ENCODE measurements at places on chromosomes 5 and 9.

DNA sequence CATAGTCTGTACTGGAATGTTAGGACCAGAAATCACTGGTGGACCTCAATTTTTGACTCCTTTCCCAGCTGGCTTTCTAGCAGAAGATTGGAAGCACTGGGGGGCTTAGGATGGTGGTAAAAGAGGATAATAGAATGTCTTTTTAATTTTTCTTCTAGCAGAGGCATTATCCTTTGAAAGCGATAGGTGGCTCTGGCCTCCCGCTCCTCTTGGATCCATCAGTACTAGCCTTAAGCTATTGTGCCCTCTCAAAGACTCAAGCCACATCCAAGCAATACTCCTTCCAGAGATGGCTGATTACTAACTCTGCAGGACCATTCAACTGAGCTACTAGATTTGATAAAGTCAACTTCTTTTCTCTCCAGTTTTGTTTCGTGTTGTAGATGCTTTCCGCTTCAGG lies 610.6 kb downstream of the CDH12 start:
- DNase-seq = no peak

DNA sequence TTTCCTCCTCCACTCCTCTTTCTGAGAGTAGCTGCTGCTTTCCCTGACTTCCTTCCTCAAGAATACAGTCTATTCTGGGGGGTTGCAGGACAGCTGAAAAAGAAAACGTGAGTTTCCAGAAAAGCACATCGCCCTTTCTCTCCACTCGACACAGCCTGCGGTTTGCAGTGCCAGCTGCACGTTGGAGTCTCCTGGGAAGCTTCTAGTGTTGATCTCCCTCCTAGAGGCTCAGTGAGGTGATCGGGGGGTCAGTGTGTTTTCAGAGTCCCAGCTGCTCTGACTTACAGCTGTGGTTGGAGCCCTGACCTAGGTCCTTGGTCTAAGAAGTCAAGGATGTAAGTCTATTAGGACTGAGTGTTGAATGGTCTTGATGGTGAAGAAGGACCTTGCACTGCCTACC lies 25.0 kb upstream of the SUSD3 start:
- no peak for DNase-seq

DNA sequence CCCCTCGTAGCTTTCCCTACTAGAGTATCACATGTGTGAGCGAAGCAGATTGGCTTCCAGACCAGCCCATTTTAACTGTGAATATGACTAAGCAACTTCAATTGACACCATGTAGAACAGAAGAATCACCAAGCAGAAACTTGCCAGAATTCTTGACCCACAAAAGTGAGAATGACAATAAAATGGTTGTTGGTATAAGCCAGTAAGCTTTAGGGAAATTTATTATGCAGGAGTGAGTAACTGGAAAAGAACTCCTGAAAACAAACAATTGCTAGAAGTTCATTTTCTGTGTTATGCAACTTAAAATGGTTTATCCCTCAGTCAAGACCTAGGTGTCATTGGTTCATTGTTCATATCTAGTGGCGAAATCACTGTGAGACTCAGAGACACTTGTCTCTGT lies 303.1 kb downstream of the DMRT2 start:
- no peak for DNase-seq

- DNase-seq = no peak
Measured at GRCh38 chr5:12659686-12660085, 755.4 kb upstream of the CTNND2 start.

DNA sequence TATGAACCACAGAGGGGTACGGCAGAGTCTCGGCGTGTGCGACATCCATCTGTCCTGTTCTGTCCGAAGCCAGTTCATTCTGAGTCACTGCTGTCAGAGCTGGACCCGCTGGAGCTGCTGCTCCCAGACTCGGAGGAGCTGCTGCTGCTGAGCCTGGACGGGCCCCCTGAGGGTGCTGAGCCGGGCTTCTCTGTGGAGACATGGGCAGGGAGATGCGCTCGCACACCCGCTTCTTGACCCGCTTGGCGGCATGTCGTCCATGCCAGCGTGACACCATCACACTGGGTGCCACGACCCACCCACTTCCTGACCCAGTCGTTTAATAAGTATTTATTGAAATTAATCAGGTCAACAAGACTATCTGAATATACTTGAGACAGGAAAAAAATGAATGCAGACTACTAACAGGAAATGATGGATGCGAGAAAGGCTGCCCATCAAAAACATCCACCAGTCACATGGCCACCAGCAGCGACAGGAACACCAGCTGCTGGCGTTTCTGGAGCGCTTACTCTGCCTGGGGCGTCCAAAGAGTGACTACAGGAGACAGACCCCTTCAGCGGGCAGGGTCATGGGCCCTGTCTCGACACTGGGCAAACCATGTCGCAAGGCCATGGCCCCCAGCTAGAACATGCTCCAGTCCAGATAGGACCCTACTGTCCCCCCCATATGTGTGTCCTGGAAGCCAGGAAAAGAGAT lies 8.4 kb downstream of the BRD3OS start:
- DNase-seq = no peak

- no peak for DNase-seq
Measured at GRCh38 chr5:395156-395920, 47.6 kb upstream of the EXOC3 start.

DNA sequence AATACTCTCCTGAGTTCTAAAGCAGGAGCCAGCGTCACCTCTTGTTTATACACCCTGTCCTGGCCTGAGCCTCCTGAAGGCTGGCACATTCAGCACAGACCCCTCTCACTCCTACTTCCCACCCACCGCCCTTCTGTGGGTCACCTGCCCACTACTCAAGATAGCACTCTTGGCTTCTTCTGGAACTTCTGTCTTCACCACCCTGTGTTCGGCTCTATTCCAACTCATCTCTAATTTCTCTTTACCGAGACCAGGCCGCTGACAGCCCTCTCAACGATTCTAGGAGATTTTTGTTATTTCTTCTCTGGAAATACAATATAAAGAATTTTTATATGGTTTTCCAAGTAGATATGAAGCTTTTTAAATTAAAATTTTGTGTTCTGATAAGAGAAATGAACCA lies 57.4 kb downstream of the IRF1 start:
- DNase-seq = no peak

DNA sequence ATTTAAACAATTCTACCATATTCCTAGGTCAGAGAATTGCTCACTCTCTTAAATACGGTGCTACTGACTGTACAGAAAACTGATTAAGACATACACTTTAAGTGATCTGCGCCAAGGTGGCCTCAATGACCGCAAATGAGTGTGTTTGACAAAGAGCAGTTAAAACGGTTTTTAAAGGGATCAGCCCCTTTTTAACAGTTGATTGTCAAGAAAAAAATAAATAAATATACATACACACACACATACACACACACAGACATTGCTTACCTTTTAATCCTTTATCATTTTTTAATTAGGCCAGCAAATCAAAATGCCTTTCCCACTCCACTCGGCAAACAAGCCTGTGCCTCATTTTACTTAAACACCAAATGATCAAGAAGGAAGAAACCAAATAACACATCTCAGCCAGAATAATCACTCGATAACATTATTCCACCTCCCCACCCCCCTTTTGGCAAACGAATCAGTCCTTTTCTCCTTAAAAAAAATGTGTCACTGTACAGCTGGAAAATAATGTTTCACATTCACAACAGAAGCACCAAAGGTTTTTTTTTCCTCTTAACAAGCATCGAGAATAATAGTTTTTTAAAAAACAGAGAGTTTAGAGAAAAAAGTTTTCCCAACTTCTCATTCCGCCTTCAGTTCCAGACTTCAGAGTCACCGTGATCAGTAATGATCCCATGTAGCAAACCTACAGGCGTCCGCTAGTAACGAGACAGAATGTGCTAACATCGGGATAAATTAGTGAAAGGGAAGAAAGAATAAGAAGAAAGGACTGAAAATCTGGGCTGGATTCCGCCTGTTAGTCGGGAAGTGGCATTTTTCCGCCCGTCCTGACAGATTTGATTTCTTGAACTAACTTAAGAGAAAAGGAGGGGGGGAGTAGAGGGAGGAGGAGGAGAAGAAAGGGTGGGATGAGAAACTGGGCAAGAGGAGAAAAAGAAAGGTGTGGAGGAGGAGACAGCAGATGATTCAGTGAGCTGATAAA lies at the start of gene ZNF608:
Gene ZNF608, minus strand, starts transcription at position 712 of the 988 bp plus-strand sequence. CDS start 1,650 bp downstream, outside the sequence.
- DNase-seq = no peak

GRCh38 chr9:12604164-12604821 lies 88.9 kb upstream of the TYRP1 start:
- peak; percentile 45 for DNase-seq

DNA sequence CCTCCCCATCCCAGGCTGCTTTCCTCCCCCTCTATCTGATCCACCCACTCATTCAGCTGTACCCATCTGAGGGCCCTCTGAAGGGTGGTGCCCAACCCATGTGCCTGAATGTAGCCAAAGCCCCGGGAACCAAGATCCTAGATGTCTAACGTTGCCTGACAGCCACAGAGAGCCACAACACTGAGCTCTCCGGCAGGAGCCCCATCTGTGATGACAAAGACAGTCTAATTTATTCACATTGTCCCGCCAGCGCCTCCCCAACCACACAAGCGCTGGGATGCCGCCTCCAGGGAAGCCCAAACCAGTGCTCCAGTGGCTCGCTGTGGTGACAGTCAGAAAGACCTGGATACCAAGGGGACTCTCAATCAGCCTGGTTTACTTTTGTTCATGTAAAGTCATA lies 8.4 kb downstream of the IGFBPL1 start:
- DNase-seq = no peak

DNA sequence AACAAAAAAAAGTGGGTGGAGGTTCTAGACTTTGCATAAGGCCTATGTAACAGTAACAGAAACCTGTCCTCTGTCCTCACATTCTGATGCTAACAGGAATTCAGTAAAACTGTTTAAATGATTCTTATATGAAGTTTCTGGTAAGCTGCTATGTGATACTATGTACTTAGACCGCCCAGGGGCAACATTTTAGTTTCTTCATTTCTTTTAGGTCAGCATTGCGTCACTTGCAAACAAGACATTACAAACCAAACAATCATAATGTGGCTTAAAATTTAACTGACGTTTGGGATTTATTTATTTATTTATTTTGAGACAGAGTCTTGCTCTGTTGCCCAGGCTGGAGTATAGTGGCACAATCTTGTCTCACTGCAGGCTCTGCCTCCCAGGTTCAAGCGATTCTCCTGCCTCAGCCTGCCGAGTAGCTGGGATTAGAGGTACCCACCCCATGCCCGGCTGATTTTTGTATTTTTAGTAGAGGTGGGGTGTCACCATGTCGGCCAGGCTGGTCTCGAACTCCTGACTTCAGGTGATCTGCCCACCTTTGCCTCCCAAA lies 44.3 kb downstream of the TENT4A start:
- DNase-seq = no peak

DNA sequence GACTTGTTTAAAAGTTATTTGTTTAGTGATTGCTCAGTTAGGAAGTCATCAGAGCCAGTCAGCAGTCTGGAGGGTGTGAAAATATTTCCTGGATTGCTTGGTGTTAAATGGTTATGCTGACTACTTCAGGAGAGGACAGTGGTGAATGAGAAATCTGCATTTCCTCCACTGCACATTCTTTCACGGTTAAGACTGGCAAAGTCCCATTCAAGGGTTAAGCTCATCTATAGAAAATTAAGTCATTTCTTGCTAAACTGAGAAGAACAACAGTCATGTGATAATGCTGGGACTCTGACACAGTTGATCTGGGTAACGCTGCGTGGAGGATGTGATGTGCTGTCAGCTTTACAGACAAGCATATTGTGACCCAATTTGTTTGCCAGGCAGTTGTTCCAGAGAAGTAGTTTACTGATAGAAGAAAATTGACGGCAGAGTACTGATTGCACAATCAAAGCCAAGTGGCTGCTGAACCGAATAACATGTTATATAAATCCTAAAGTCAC lies 80.4 kb downstream of the GRAMD2B start:
- DNase-seq = no peak

DNA sequence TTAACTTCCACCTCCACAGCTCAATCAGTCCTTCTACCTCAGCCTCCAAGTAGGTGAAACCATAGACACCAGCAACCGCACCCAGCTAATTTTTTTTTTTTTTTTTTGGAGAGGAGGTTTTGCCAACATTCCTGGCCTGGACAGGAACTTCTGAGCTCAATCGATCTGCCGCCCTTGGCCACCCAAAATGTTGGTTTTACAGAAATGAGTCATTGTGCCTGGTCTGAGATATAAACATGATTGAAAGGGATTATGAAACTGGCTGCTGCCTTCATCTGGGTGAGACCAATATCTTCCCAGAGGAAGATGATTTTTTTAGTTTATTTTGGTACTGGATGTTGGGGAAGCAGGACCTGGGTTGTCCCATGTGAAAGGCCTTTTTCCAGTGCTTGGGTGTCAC lies 9.2 kb downstream of the TAF11L12 start:
- DNase-seq = no peak

DNA sequence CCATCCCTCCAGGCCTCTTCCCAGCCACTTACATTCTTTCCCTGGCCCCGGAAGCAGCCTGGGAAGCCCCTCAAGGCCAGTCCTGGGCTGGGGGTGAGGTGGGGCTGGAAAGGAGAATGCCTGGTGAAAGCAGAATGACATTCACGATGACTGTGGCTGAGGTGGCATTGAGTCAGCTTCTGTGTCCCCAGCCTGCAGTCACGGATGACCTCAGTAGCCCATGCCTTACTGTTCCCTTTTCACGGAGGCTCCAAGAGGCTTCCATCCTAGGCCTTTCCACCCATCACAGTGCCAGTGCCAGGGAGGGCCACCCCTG lies 2.7 kb downstream of the PRDM12 start:
- DNase-seq = no peak

DNA sequence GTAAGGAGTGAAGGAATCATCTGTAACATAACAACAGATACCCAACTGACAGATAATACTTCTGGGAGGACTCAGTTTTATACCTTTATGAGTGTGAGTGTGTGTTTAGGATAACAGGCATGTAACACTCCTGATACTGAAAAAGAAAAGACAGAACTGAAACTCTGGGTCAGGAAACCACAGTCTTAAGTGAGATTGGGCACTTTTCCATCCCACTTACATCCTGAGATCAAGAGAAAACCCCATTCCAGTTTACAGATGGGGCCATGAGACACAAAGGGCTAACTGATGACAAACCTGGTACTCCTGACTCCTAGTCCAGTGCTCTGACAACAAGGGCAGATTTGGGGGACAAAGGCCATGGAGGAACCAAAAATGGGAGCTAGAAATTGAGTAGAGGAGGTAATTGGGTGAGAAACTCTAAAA lies 18.0 kb downstream of the IL5 start:
- no peak for DNase-seq

DNA sequence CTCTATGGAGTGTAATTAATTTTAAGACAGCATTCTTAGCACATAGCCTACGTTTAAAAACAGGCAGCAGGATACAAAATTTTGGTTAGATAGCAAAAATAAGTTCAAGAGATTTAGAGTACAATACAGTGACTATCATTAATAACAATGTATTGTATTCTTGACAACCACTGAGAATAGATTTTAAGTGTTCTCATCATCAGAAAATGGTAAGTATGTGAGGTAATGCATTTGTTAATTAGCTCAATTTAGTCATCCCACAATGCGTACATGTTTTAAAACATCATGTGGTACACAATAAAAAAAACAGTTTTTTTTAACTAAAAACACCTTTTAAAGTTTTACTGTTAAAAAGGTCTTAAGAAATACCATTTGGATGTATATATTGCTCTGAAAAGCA lies 94.2 kb downstream of the MUSK start:
- no peak for DNase-seq

GRCh38 chr5:116572350-116573278 lies 2.0 kb downstream of the SEMA6A start:
- DNase-seq = no peak

- no peak for DNase-seq
Measured at GRCh38 chr9:104304925-104305324, 199.1 kb upstream of the OR13F1 start.

All from NCI-H460 (cell line).